ENCODE measurements at places on chromosomes 12 and 14. TPM values are rescaled to one million over a fixed set of nuclear protein-coding genes. Genes with fewer than 3 reads are reported as not detected.

DNA sequence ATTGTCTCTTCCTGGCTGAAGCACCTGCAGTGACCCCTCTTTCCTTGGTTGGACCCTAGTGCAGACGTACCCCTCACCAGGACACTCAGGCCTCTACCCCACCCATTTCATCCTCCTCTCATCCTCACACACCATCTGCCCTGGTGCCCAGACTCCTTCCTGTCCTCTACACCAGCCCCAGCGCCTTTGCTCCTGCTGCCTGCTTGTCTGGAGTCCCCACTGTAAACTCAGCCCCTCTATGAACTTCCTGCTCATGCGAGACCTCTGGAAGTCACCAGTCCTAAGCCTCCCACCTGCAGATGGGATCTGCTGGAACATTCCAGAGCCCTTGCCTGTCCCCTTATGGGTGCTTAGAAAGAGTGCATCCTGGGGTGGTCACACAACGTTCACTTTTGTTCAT lies 242.5 kb downstream of the ADGRD1 start:
- no peak for DNase-seq

DNA sequence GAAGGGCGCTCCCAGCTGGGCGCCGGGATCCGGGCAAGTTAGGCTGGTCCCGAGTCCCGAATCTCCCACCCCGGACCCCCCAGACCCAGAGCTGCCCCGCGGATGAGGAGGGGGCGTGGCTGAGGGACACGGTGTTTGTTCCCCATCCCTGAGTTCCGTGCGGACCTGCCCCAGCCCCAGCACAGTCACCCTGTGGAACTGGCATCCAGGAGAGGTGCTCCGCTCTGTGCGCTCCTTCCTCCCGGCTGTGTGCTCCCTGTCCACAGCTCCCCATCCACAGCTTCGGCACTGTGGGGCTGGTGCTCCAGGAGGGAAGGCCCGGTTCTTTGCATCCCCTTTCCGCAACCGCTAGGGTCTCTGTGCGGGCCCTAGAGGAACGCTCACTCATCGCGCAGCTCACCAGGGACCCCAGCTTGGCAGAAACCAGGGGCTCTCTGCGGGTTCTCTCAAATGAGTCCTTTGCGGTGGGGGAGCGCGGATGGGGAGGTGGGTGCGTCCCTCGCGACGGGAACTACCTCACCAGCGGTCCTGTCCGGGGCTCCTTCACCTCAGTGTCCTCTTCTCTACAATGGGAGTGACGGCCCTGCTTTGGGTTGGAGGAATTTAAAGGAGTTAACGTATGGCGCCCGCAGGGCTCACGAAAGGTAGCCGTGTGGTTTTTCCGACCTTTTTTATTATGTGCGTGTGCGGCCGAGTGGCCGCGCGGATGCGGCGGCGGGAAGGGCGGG lies 845 bp downstream of the TMEM132C start:
- DNase-seq: no peak

DNA sequence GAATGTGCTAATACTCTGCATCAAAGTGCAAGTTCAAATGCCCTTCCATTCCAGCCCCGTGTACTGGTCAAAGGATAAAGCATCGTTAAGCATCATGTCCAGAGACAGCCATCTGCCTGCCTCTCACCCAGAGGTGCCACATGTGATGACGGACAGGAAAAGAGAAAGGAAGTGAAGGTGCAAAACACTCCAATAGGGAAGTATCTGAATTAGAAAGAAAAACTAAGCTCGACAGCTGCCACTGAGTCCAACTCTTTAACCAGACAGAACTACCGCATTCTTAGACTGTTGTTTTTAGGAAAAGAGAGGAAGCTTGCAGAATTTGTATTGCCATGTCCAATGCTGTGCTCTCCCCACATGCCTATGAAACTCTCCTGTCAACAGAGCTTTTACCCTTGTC lies 465.0 kb upstream of the SOX5 start:
- DNase-seq: no peak

The ACRBP gene
- 3.5 TPM for polyA plus RNA-seq

The KRT72 gene
- not detected for polyA plus RNA-seq

The TNS2 gene
- polyA plus RNA-seq: 87.7 TPM
